Kidney (tissue), 22 donors: ENCODE measurements at places on chromosomes 6 and 20. TPM values are rescaled to one million over a fixed set of nuclear protein-coding genes. Genes with fewer than 3 reads are reported as not detected.

DNA sequence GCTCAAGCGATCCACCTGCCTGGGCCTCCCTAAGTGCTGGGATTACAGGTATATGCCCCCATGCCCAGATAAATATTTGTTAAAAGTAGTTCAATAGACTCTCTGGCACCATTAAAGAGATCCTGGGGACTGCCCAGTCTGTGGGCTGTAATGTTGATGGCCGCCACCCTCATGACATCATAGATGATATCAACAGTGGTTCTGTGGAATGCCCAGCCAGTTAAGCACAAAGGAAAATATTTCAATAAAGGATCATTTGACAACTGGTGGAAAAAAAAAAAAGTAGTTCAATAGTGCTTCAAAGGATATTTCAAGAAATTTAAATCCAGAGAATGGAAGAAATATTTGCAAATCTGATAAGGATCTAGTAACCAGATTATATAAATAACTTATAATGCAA, 1.5 kb upstream of the CRIP3 start:
- no peak for DNase-seq

DNA sequence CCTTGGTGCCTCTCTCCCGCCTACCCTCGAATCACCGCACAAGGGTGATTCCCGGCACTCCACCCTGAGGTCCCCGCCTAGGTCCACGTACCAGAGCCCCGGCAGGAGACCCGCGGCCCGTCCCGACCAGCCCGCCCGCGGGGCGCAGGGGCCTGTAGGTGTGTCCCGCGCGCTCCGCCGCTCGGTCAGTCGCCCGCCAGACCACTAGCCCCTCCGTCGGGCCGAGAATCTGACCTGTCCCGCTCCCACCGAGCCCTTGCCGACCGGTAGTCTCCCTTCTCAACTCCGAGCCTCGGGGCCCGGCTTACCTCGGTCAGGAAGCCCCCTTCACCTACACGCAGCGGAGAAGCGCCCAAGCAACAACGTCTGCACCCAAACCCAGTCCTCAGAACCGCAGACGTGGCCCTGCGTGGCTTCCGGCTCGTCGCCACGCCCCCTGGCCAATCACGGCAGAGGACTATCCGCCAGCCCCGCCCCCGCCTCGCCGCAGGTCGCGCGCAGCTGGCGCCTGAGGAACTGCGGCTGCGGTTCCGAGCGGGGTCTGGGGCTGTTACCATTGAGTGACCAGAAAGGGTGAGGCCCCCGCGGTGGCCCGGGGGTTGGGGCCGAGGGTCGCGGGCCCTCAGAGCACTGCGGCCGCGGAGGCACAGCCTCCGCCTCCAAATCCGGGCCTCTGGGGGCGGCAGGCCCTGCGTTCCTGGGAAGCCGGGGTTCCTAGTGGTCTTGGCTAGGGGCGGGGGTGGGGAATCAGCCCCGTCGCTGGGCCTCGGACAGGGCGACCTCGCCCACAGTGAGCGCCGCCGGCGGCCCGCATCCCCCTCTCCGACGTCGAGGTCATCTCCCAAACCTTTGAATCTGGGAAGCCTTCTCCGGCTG, at the start of the genes PGM3 and RWDD2A:
Gene PGM3, minus strand, starts transcription at position 395 of the 876 bp plus-strand sequence. CDS start 2,253 bp downstream, outside the sequence.
Gene RWDD2A, plus strand, starts transcription at position 487 of the 876 bp plus-strand sequence. CDS start 1,095 bp downstream, outside the sequence.
- DNase-seq: peak; percentile 90

- DNase-seq: no peak
Measured at GRCh38 chr20:60078351-60079250, 120.4 kb downstream of the CDH26 start.

- no peak for DNase-seq
Measured at GRCh38 chr6:56289721-56290120, 42.3 kb upstream of the COL21A1 start.

DNA sequence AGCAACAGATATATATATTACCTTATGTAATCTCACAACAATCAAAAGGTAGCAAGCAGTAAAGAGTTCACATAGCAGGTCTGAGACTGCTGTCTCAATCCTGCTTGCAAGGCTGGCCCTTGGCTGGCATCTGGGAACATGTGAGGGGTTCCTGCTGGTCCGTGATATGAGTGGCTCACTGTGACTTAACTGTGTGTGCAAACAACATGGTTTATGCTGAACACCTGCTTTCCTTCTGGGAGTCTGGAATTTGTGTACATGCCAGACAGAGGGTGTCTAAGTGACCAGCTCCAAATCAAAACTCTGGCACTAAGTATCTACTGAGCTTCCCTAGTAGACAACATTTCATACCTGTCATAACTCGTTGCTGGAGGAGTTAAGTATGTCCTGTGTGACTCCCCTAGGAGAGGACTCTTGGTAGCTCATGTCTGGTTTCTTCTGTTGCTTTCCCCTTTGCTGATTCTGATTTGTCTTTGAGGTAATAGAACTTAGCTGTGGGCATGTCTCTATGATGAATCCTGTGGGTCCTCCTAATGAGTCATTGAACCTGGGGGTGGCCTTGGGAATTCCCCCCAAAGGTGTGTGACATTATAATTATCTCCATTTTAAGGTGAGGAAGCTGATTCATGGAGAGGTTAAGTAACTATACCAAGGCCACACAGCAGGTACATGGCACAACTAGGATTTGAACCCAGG, 131.6 kb upstream of the NEDD9 start:
- no peak for DNase-seq

DNA sequence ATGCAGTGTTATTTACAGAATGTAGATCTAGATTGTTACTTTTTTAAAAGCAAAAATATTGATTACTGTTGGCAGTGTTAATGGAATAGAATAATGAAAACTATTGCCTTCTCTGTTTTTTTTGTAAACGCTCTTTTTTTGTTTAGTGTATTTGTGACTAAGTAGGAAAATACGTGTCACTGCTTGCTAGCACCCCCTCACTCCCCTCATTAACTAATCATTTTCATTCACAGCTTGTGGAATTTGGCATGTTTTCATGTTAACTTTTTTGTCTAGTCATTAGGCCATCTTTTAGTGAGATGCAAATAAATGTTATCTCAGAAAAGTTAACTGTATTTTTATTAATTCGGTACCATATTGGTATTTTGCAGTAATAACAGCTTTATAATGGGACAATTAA, 29.8 kb downstream of the ADGRG6 start:
- DNase-seq: no peak

DNA sequence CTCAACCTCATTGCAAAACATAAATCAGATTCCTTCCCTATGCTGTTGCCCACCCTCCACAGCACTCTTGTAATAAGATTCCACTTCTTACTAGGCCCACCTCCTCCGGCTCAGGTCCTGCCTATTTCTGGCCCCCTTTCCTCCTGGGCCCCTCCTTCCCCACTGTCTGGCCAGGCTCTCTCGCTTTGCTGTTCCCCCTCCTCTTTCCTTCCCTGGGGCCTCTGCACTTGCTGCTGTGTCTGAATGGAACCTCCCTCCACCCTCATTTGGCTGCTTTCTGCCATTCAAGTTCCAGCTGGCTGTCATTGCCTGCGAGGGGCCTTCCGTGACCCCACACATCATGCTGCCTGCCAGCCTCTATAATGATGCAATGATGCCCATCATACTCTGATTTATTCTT, 38.9 kb downstream of the ARHGAP40 start:
- peak; percentile 46 for DNase-seq

- no peak for DNase-seq
Measured at GRCh38 chr6:132733814-132734213, 20.0 kb upstream of the VNN1 start.

- no peak for DNase-seq
Measured at GRCh38 chr6:96562886-96563285, at the start of gene FHL5. TSS of gene FHL5 (plus strand) at chr6:96563128. CDS start at chr6:96603614, 40,486 bp downstream.

GRCh38 chr6:159981403-159982245, 12.7 kb downstream of the IGF2R start:
- DNase-seq: no peak

DNA sequence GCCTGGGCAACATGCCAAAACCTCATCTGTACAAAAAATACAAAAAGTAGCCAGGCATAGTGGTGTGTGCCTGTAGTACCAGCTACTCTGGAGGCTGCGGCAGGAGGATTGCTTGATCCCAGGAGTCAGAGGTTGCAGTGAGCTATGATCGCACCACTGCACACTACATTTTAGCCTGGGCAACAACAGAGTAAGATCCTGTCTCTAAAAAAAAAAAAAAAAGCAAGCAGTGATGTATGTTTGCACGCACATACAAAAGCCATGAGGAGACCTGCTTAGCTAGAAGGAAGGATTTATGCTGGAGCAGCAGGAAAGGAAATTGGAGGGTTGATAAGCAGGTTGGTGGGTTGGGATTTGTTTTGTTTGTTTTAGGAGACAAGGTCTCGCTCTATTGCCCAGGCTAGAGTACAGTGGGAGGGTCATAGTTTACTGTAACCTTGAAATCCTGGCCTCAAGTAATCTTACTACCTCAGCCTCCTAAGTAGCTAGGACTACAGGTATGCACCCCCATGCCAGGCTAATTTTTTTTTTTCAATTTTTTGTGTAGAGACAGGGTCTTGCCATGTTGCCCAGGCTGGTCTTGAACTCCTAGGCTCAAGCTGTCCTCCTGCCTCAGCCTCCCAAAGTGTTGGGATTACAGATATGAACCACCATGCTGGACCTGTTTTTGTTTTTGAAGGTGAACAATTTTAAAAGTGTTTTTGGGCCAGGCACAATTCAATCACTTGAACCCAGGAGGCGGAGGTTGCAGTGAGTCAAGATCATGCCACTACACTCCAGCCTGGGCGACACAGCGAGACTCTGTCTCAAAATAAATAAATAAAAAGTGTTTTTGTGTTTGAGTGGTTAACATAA, 4.0 kb downstream of the ZSWIM3 start:
- DNase-seq: no peak

DNA sequence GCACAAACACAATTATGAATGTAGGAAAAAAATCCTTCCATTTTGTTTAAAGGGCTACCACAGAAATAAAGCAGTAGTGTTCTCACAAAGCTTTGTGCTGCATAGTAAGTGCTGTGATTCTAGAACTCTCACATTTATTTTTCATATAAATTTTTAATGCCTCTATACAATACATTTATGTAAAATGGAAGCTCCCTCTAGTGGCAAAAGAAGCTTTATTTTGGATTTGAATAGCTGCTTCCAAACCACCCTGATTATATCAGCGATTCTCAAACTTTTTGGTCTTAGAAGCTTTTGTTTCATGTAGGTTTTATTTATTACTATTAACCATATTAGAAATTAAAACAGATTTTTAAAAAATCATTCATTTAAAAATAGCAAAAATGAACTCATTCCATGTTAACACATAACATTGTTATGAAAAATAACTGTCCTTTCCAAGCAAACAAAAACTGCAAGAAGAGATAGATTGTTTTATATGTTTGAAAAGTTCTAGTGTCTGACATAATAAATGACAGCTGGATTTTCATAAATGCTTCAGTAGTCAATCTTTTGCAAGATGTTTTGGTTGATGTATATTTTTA, 38.4 kb downstream of the HS3ST5 start:
- DNase-seq: peak; percentile 33

DNA sequence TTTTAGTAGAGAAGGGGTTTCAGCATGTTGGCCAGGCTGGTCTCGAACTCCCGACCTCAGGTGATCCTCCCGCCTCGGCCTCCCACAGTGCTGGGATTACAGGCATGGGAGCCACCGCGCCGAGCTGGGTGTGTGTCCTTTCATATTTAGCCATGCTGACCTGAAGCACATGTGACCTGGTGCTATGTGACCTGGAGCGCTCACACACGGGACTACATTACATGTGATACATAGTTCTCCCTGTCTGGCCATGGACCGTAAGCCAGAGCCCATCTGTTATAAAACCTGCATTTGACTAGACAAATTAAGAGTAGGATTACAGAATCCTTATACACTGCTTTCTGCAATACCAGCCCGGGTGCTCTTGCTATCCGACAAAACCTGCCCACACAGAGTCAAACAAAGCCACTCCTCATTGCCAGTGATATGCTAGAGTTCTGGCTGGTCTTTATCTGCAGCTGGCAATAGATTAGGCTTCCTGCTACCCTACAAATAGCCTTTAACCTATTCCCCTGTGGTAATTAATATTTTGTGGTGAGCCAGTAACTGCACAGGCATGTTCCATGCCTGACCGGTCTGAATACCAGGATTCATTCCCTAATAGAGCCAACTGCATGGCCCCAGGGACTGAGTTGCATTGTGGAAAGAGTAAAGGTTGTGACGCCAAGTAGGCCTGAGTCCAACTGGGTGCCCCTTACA, 26.3 kb upstream of the FAM50B start:
- no peak for DNase-seq

Gene CCDC170
- total RNA-seq: 2.1 TPM

Gene C6orf163
- 4.2 TPM for total RNA-seq

Gene POFUT1
- 36.7 TPM for total RNA-seq

Gene HCRTR2
- not detected for total RNA-seq

Gene TREM1
- 1.4 TPM for total RNA-seq

Gene EPHA7
- 27.0 TPM for total RNA-seq

Gene SALL4
- 0.09 TPM for total RNA-seq

Gene VPS52
- 64.4 TPM for total RNA-seq

Gene KIAA0408
- 2.7 TPM for total RNA-seq
